Activated effector memory CD4-positive, alpha-beta T cell treated with anti-CD3 and anti-CD28 coated beads, Interleukin-2, amount 50 U/mL, for 16 hours (primary cell): ENCODE measurements at places on chromosomes 7 and 10.

DNA sequence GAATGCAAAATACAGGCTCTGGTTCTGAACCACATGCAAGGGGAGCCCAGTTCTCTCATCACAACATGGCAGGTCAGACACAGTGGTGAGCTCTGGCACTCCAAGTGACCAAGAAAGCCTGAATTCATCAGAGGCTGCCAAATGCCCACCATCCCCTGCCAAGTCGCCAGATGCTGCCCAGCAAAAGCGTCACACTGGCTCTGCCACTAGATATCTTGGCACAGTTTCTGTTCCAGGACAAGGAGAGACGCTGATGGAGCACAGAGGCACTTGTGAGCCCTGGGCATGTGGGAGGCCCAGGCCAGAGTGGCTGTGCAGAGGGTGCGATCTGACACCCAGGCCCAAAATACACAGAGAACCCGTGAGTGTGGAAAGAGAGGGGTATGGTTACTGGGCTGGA lies 57.8 kb downstream of the GAD2 start:
- no peak for DNase-seq

DNA sequence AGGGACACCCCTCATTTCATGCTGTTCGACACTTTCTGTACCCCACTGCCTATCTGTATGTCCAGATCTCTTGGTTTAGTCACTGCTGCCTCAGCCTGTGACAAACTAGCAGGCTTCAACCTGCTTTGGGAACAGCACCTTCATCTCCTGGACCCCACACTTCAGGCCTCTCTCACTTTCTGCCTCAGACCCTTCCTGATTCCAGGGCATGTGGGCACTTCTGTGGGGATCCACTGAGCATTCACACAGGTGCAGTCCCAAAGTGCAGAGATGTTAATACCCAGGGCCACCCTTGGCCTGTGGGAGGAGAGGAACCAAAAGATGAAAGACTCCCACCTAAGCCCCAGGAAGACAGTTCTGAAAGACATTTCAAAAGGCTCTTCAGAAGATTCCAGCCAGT lies 29.4 kb upstream of the C10orf71 start:
- DNase-seq: no peak

- DNase-seq: no peak
Measured at GRCh38 chr7:142001163-142001874, 5.6 kb downstream of the MGAM start.

DNA sequence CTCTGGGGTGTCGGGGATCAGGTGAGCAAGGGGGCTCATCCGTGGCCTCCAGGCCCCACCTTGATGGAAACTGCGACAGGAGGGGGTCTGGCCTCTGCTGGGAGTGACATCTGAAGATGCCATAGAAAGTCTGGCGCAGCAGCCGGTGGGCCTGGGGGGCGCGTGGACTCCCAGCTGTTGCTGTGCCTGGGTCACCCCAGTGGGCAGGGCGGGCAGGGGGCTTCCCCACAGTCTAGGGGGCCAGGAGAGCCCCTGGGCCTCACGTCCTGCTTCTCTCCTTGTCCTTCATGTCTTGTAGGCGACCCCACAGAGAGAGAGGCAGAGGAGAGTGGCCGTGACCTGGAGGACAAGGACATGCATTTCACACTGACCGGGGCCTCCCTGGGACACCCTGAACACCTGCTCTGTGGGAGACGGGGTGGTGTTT lies 450.5 kb downstream of the DNAJB6 start:
- no peak for DNase-seq

GRCh38 chr7:120898715-120899499 lies 41.0 kb upstream of the TSPAN12 start:
- DNase-seq: no peak

DNA sequence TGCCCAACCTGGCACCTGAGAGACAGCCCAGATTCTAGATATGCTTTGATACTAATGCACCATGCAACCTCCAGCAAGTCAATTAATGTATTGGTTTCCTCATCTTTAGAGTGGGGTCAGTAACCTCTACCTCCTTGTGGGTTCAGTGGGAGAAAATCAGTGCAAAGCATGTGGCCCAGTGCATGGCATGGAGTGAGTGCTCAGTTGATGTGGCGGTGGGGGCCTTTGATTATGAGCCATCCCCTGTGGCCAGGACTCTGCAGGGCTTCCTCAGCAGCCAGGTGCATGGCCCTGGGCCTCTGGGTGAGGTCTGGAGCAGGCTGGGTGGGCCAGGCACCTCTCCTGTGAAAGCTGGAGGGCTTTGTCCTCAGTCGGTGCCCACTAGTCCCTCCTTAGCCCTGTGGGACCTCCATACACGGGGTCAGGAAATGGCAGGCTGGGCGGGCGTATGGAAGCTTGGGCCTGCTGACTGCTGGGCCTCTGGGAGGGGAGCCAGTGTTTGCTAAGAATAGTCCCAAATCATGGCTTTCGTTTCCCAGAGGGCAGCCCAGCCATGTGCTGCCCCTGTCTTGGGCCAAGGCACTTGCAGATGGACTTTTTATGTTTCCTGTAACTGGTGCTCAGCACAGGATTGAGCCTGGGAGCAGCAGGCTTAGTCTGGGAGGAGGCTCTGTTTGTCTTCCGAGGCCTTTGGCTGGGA lies 3.4 kb downstream of the PALD1 start:
- no peak for DNase-seq

DNA sequence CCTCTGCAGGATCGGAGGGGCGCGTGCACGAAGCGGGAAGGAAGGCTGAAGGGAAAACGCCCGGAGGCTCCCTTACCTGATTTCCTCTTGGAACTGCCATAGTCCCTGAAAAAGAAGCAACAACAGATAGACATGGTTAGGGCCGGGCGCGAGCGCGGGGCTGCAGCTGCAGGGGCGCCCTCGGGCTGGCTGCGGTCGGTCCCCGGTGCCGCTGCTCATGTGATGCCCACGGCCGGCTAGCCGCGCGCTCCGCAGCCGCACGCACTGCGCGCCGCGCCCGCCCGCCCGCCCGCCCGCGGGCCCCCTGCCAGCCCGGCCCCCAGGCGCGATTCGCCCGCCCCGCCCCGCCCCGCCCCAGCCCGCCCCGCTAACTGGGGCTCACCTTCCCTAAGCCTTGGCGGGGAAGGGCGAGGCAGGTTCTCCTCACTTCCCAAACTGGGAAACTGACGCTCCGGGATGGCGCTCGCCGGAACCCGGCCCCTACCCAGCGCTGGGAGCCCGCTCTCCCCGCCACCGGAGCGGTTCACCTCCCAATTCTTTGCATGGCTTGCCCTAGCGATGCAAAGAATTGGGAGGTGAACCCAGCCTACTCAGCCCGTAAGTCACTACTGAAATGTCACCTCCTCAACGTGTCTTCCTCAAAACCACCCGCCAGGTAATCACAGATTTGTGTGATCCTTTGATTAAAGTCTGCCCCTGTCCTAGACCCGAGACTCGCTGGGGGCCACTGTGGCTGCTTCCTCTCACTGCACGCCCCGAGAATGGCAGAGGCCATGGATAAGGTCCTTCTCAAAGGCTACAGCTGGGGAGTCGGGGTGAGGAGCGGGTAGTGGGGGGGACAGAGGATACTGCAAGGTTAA lies 162.2 kb downstream of the SH3PXD2A start:
- peak; percentile 76 for DNase-seq

GRCh38 chr7:133349101-133349500 lies 96.2 kb downstream of the EXOC4 start:
- no peak for DNase-seq

GRCh38 chr7:77579797-77580196 lies 42.7 kb downstream of the PTPN12 start:
- DNase-seq: no peak

DNA sequence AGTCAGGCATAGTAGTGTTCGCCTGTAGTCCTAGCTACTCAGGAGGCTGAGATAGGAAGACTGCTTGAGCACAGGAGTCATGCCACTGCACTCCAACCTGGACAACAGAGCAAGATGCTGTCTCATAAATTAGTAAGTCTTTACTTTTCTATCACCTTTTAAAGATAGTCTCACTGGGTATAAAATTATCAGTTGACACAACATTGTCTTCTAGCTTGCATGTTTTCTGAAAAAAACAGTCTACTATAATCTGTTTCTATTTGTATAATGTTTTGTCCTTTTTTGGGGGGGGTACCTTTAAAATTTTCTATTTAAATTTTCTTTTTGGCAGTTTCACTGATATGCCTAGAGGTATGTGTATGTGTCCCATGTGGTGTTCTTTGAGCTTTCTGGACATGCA lies 39.6 kb downstream of the COPG2 start:
- no peak for DNase-seq

DNA sequence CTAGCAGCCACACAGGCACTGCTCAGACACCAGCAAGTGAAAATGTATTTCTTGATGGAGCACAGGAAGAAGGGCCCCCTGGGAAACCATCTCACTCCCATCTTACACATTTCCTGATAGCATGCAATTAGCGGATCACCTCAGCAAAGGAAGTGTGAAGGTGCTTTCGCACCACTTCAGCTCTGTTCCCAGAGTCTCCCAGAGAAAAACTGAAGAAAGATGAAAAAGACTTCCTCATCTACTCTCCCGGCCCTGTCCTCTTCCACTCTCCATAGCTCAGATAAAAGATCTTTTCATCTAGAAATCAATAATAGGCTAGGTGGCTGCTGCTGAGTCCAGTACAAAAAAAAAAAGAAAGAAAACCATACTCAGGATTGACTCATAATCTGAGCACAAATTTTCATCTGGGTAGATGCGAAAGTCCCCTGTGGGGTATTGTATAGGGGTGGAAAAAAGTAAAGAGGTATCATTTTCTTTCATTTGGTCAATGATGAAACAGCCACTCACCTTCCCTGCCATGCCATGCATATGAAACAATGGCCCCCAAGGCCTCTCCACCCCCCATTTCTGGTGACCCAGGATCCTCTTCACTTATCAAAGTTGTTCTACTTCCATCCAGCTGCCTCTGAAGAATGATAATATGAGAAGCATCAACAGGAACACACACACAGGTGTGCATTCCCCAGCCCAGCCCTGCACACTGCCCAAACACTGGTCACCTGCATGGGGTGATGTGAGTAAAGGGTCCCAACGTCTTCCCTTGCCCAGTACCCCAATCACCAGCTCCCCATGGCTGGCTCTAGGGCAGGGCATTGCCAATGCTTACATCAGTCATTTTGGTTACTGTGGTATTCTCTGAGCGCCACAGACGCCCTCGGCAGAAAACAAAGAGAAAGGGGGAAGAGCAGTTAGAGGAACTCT lies 48.8 kb upstream of the DGKI start:
- DNase-seq: no peak

- DNase-seq: no peak
Measured at GRCh38 chr7:90424720-90425119, 21.5 kb downstream of the CLDN12 start.

DNA sequence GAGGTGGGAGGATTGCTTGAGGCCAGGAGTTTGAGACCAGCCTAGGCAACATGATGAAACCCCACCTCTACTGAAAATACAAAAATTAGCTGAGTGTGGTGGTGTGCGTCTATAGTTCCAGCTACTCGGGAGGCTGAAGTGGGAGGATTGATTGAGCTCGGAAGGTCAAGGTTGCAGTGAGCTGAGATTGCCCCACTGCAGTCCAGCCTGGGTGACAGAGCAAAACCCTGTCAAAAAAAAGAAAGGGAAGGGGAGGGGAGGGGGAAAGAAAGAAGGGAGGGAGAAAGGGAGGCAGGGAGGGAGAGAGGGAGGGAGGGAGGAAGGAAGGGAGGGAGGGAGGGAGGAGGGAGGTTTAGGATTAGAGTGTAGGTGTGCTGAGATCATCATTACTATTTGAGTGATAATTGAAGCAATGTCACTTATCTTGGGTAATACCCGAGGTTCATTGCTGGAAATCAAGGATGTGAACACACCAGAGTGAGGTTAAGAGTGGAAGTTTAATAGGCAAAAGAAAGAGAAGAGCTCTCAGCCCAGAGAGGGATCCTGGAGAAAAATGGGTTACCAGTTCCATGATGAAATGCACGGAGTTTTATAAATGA lies 27.6 kb downstream of the VCL start:
- DNase-seq: no peak

- DNase-seq: no peak
Measured at GRCh38 chr7:115674467-115675024, 356.0 kb downstream of the TFEC start.

- peak; percentile 44 for DNase-seq
Measured at GRCh38 chr10:48498940-48499510, 105.8 kb downstream of the ARHGAP22 start.

DNA sequence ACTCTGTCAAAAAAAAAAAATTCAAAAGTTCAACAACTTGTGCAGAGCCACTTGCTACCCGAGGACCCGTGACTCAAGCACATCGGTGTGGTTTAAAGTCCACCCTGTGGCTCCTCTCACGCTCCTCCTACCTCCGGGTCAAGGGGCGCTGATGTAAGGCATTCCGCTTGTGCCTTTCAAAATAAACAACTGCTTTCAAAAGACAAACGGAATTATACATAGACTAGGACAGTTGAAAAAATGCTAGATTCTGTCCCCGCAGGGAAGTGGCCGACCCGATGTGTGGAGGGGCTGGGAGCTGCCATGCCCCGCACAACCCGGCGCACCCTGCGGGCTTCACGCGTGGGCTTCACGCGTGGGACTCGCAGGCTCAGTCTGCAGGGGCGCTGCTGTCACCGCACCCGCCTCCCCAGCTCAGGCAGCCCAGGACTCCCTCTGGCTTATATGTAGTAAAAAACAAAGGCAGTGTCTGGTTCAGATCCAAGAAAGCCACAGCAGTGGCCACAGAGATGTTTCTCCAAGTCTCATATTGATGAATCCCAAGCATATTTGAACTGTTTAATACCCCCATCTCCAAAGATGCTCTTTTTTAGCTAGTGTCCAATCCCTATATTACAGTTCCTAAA lies 239.7 kb upstream of the INHBA start:
- no peak for DNase-seq

- no peak for DNase-seq
Measured at GRCh38 chr10:114605155-114605797, 52.8 kb downstream of the ABLIM1 start.

- no peak for DNase-seq
Measured at GRCh38 chr10:116715341-116715740, 27.0 kb downstream of the HSPA12A start.

DNA sequence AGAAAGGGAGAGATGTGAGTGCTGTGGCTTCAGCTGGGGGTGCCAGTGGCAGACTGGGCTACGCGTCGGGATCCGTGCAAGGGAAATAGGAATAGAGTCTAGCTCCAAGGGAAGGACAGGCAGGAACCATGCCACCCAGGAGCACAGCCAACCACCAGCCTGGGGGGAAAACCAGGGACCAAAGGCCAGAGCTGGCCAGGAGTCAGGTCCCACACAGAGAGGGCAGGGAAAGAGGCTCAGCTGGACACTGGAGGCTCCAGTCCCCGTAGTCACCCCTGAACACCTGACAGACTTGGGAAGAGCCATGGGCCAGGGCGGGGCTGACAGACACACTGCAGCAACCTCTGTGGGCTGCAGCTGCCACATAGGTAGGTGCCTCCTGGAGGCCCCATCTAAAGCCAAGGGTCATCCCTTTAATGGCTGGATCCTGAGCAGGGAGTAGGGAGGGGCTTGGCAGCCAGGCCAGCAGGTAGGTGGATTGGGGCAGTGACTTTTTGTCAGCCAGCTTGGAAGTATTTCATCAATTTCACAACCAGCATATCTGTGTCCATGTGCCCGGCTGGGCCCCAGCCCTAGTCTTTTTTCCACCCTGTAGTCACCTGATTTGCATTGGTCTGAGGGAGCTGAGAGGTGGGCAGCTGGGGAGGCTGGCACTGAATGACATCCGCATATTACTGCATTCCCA lies 163.2 kb downstream of the SH2D4B start:
- no peak for DNase-seq

- DNase-seq: no peak
Measured at GRCh38 chr7:92276460-92276864, 30.7 kb downstream of the ANKIB1 start.

GRCh38 chr10:91552274-91553095 lies 80.4 kb downstream of the PPP1R3C start:
- no peak for DNase-seq

- no peak for DNase-seq
Measured at GRCh38 chr10:113987805-113988204, 55.9 kb upstream of the ADRB1 start.
